Calu3 (cell line): ENCODE measurements at places on chromosomes 5 and 9. TPM values are rescaled to one million over a fixed set of nuclear protein-coding genes. Genes with fewer than 3 reads are reported as not detected.

FSTL4 gene
- 0.71 TPM in 1 of 2 replicates, not detected in the other for total RNA-seq

ARID3C gene
- not detected in 2 replicates for total RNA-seq

SUSD3 gene
- total RNA-seq, result 0.69 and 1.3 TPM in 2 replicates

ITK gene
- total RNA-seq, result not detected in 2 replicates

DNA sequence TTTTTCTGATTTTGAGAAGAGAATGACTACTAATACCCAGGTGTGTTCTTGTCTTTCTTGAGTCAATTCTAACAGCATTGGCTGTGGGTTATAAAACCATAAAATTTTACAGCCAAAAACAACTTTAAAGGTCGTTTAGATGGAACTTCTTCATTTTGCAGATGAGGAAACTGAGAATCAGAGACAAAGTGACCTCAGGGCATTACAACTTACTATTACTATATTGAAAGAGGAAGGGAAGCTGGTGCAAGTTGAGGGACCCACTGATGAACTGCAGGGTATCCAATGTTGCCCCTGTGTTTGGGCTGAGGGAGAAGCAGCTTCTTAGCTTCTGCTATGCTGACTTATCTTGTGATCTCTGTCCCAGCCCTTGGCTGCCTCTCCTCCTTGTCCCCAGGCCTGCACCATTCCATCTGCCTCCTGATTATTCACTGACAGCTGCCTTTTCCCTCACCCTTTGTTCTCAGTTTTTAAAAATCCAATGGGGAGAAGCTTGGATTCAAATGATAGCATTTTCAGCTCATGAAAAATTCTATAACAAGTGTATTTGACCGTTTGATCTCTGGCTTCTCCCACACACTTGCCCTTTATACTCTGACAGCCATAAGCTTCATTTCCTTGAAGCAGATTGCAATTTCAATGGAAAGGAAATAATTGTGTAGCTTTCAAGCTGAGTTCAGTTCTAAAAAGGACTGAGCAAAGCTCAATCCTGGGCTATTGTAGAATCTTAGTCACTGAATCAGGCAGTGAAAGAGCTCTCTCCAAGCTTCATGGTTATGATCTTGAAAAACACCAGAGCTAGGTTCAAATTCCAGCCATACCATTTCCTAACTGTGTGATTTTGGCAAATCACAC, 68.5 kb downstream of the TMC1 start:
- DNase-seq, result no peak

GRCh38 chr5:112576298-112576925, 157.3 kb upstream of the EPB41L4A start:
- DNase-seq, result no peak

DNA sequence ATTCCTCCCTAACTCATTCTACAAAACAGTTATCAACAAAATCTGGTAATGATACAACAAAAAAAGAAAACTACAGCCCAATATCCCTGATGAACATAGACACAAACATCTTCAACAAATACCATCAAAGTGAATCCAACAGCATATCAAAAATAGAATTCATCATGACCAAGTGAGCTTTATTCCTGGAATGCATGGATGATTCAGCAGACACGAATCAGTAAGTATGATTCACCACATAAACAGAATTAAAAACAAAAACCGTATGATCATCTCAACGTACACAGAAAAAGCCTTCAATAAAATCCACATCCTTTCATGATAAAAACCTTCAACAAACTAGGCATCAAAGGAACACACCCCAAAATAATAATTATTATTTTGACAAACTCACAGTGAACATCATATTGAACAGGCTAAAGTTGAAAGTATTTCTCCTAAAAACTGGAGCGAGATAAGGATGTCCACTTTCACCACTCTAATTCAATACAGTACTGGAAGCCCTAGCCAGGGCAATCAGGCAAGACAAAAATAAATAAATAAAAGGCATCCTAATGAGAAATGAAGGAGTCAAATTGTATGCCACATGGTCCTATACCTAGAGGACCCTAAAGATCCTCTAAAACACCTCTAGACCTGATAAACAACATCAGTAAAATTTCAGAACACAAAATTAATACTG, 305.1 kb upstream of the RGMB start:
- DNase-seq, result no peak

DNA sequence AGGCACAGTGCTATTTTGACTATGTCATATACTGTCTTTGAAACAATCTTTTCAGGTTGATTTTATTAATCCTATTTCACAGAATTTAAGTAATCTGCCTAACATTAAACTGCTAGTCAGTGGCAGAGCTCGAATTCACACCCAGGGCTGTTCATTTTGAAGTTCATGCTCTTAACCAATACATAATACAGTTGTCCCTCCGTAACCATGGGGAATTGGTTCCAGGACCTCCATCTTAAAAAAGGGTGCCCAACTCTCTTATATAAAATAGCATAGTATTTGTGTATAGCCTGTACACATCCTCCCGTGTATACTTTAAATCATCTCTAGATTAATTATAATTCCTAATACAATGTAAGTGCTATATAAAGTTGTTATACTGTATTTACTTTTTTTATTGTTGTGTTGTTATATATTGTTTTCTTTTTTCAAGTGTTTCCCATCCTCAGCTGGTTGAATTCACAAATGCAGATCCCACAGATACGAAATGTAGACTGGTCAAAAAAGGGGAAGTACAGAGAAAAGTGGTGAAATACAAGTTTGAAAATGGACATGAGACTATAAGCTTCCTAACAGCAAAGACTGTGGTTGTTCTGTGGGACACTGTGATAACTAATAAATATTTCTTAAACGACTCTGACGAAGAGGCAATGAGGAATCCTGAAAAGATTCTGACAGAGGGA, 18.3 kb downstream of the RFX3 start:
- no peak for DNase-seq

DNA sequence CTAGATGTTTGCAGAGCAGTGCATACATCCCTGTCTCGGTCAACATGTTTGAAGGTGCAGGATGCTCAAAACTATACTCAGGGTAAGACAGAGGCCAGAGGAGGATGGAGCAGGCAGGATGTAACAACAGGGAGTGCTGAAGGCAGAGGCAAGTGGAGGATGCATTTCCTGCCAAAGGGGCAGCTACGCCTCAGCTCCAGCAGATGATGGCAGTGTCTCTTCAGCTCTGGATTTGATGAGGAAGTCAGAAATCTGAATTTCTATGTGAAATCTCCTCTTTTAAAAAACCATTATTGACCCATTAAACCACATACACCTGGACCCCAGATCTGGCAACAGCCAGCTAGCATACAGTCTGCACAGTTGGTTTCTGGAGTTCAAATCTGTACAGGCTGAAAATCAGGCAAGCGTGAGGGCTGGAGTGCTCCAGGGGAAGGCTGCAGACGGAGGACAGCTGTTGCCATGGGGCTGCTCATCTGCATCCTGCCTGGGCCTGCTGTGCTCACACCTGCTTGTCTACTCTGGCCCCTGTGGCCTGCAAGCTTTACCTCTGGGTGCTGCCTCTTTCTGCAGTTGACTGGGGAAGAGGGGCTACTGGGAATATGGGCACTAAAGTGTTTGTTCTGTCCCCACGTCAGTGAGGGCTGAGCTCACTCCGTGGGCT, 152.9 kb upstream of the SLC28A3 start:
- DNase-seq, result no peak

DNA sequence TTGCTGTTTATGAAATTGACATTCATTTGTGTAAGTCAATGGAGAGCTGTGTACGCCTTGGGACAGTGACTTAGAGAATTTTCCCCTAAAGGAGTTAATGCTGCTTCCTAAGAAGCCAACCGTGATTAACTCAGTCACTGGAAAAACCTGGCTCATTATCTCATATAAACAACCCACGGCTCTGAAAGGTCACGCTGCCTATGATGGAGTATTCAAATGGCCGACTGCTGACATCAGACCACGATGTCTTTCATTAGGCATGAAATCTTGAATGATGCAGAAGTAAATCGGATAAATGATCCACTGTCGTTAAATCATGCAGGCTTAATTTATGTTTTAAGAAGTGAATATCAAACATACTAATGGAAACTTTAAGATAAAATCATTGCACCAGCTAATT, 603.7 kb downstream of the RAB3C start:
- no peak for DNase-seq

GRCh38 chr5:24497591-24498157, 147.1 kb downstream of the CDH10 start:
- no peak for DNase-seq

DNA sequence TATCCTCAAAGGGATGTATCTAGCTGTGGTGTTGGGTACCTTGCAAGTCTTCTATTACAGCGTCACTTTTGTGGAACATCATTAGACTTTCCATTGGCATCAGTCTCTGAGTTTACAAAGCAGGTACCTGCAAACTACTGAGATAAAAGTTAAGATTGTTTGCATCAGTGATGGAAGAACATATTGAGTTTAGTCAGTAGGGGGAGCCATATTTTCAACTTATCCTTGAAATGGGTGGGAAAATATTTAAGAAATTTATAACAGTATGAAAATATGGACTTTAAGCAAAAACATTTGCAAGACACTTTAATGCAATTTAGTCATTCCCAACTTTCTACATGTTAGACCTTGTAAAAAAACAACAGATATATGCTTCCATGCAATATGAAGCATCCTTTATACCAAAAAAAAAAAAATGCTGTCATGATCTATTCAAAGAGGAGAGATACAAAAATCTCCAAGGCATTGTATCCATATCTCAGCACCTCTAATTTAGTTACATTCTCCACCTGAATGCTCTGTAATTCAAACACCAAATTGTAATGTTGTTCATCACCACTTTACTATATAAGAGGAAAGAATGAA, 98.6 kb upstream of the ADAMTS19 start:
- no peak for DNase-seq

- DNase-seq, result no peak
Observed at GRCh38 chr5:149011728-149012127, 51.1 kb downstream of the SH3TC2 start.

DNA sequence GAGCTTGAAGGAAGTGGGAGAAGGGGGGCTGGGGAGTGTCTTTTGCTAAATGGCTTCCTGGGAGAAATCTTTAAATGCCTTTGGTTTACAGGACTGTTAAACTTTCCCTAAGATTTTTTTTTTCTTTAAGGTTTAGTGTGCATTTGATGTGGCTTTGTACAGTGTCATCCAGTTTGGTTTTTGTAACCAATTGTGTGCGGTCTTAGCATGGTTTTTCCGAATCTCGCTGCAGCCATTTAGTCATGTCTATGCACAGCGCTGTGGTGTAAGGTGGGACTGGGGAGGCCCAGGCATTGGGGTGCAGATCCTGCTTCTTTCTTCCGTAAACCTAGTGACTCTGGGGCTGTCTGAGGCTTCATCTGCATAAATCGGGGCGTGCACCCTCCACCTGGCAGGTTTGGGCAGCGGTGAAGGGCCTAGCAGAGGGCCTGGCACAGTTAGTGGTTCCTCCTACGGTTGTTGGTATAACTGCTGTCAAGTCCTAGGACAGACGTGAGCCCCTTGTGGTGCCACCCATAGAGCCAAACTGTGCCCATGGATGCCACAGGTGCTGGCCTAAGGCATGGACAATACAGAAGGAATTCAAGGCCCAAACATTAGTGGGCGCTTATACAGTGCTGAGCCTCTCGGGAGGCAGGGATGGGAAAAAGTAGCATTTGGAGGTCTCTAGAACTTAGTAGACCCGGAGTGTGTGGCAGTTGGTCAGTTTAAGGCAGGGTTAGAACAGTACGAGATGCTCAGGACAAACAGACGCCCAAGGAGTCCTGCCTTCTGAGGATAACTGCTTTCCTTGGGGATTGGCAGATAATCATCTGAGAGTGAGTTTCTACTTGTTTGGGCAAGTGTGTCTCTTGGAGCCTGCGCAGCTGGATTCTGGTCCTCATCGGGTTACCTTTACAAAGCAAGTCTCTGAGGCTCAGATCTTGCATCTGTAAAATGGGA, 1.5 kb downstream of the PRRC2B start:
- no peak for DNase-seq

DNA sequence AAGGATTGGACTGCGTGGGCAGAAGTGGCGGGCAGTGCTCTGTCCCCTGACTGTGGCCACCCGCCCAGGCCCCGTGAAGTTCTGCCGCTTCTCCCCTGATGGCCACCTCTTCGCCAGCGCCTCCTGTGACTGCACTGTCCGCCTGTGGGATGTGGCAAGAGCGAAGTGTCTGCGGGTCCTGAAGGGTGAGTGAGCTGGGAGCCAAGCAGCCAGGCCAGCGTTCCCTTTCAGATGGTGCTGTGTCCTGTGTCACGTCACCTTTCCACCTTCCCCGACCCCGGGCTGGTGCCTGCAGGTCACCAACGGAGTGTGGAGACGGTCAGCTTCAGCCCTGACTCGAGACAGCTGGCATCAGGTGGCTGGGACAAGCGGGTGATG, 2.3 kb downstream of the WDR38 start:
- DNase-seq, result no peak
